A549 treated with GW870086 at 1 μM for 4 hours (cell line): ENCODE measurements at places on chromosomes 13 and 19. TPM values are rescaled to one million over a fixed set of nuclear protein-coding genes. Genes with fewer than 3 reads are reported as not detected.

The FCGBP gene
- total RNA-seq = 0.54 to 1.1 TPM (median 0.87 TPM) in 5 replicates

The ZIK1 gene
- not detected in 5 replicates for total RNA-seq

The ZNF486 gene
- 0.14 TPM in 1 of 5 replicates, not detected in the others for total RNA-seq

The PSG7 gene
- total RNA-seq = 0.07 TPM in 1 of 5 replicates, not detected in the others

The UBE2L5 gene
- not detected in 5 replicates for total RNA-seq

The MISP gene
- total RNA-seq = 67.0 to 86.8 TPM (median 81.7 TPM) in 5 replicates
